ENCODE measurements at places on chromosomes 16 and 17. TPM values are rescaled to one million over a fixed set of nuclear protein-coding genes. Genes with fewer than 3 reads are reported as not detected.
A peak's percentile ranks its signal among the peaks of the same experiment; 100 is the strongest.

- no peak for DNase-seq
- H3K4me1 ChIP-seq: peaks cover 71% of the 10 kb centered on the region
- peaks cover 41% of the 10 kb centered on the region for H3K36me3 ChIP-seq
- H3K4me3 ChIP-seq: no peak overlapping the region
- no peaks in the 10 kb centered on the region for H3K27me3 ChIP-seq
- H3K27ac ChIP-seq: peak overlapping the region; percentile 47
Observed at GRCh38 chr17:7207120-7208001, 12.3 kb downstream of the DLG4 start.

Gene TSNAXIP1
- total RNA-seq: 11.7 TPM

DNA sequence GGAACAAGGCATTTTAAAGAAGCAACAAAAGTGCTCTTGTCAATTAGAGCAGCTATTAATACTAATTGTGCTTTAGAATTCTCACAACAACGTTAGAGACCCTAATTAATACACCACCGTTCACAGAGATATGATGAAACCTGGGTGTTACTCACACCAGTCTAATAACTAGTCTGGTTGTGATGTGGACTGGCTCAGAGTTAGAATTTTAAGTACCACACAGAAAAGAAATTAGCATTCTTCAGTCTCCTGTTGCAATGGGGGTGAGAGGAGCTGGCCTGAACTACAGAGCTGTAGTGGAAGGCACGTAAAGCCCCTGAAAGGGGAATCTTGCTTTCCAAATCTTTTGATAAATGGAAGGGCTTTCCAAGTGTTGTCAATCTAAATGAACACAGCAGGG, 240.8 kb upstream of the TOX3 start:
- H3K27ac ChIP-seq: no peak overlapping the region
- no peaks in the 10 kb centered on the region for H3K4me1 ChIP-seq
- H3K4me3 ChIP-seq: no peak overlapping the region
- no peaks in the 10 kb centered on the region for H3K27me3 ChIP-seq
- peak; percentile 67 for DNase-seq

GRCh38 chr17:81593105-81593871, 41.1 kb upstream of the FAAP100 start:
- no peaks in the 10 kb centered on the region for H3K27me3 ChIP-seq
- H3K4me1 ChIP-seq: no peaks in the 10 kb centered on the region
- H3K36me3 ChIP-seq: peaks cover 87% of the 10 kb centered on the region
- H3K27ac ChIP-seq: no peak overlapping the region
- DNase-seq: no peak

GRCh38 chr17:44086364-44087311, 16.1 kb downstream of the G6PC3 start:
- peaks cover 12% of the 10 kb centered on the region for H3K4me1 ChIP-seq
- H3K27me3 ChIP-seq: no peaks in the 10 kb centered on the region
- DNase-seq: no peak
- H3K27ac ChIP-seq: no peak overlapping the region
- H3K36me3 ChIP-seq: peaks cover 90% of the 10 kb centered on the region

Gene NPIPA1
- total RNA-seq: 62.2 TPM

Gene SLC16A11
- total RNA-seq: 0.20 TPM

GRCh38 chr16:11140098-11140375, 116.0 kb downstream of the SOCS1 start:
- no peak overlapping the region for H3K4me3 ChIP-seq
- no peak for DNase-seq
- peaks cover 18% of the 10 kb centered on the region for H3K36me3 ChIP-seq

DNA sequence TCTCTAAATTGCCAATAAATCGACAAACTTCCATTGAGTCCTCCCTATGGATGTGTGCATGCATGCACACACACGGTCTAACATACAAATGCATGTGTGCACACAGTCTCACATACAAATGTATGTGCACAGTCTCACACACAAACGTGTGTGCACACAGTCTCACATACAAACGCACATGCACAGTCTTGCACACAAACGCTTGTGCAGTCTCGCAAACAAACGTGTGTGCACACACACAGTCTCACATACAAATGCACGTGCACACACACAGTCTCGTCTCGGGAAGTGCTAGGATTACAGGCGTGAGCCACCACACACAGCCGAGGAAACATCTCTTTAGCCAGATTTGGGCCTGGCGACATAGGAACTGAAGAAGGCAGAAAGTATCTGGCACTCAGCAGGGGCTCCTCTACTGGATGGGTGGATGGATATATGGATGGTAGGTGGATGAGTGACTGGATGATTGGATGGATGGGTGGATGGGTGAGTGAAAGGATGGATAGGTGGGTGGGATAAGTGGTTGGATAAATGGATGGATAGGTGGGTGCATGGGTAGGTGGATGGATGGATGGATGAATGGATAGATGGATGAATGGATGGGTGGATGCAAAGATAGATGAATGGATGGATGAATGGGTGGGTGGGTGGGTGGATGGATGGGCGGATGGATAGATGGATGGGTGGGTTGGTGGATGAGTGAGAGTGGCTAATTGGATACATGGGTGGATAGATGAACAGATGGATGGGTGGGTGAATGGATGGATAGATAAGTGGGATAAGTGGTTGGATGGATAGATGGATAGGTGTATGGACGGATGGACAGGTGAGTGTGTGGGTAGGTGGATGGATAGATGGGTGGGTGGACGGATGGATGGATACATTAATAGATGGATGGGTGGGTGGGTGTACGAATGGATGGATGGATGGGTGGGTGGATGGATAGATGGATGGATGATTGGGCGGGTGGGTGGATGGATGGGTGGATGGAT, 48.9 kb upstream of the FASN start:
- no peaks in the 10 kb centered on the region for H3K27me3 ChIP-seq
- H3K4me3 ChIP-seq: no peak overlapping the region
- DNase-seq: no peak
- no peaks in the 10 kb centered on the region for H3K4me1 ChIP-seq
- peaks cover 28% of the 10 kb centered on the region for H3K36me3 ChIP-seq

Gene DNAI2
- 6.4 TPM for total RNA-seq

GRCh38 chr17:17242246-17242645, 5.3 kb upstream of the FLCN start:
- H3K27ac ChIP-seq: no peak overlapping the region
- H3K27me3 ChIP-seq: no peaks in the 10 kb centered on the region
- H3K36me3 ChIP-seq: peaks cover 7% of the 10 kb centered on the region
- no peak for DNase-seq
- H3K4me1 ChIP-seq: peaks cover 9% of the 10 kb centered on the region

Gene E4F1
- total RNA-seq: 18.0 TPM

All from spinal cord (tissue), 10 donors.